ENCODE measurements at places on chromosomes 3 and 15.
A peak's percentile ranks its signal among the peaks of the same experiment; 100 is the strongest.

GRCh38 chr15:68537506-68537905 lies 41.3 kb upstream of the CORO2B start:
- no peak for DNase-seq

- DNase-seq, result no peak
Observed at GRCh38 chr3:15303728-15304127, 28.7 kb downstream of the SH3BP5 start.

GRCh38 chr15:82995938-82996337 lies 9.9 kb downstream of the RAMAC start:
- DNase-seq, result peak; percentile 38

DNA sequence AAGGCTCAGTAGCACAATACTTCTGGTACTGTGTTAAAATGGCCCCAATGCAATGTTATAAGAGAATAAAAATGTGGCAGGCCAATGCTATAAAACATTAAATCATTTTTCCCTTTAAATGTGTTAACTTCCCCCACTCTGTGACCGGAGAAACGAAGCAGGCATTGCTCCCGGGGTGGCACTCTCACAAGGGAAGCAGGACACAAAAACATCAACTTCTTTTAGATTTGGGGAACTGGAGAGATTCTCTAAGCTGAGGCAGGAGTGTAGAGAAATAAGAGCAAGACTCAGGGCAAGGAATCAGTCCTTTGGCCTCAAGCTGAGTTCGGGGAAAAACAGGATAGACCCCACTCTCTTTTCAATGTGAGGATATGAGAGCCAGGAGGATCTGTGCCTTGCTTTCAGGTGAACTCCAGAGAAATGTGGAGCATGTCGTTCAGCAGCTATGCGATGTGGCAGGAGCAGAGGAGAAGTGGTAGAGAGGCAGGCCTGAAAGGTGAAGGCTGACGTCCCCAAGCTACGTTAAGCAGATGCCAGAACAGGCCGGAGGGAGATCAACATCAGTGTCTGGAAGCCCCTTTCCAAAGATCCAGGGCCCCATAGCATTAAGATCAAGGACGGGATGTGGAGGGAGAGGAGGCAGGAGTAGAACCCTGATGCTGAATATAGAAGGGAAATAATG lies 160.2 kb downstream of the PLD1 start:
- DNase-seq, result no peak

GRCh38 chr15:65306551-65306950 lies 2.1 kb downstream of the RNU5B-1 start:
- no peak for DNase-seq

DNA sequence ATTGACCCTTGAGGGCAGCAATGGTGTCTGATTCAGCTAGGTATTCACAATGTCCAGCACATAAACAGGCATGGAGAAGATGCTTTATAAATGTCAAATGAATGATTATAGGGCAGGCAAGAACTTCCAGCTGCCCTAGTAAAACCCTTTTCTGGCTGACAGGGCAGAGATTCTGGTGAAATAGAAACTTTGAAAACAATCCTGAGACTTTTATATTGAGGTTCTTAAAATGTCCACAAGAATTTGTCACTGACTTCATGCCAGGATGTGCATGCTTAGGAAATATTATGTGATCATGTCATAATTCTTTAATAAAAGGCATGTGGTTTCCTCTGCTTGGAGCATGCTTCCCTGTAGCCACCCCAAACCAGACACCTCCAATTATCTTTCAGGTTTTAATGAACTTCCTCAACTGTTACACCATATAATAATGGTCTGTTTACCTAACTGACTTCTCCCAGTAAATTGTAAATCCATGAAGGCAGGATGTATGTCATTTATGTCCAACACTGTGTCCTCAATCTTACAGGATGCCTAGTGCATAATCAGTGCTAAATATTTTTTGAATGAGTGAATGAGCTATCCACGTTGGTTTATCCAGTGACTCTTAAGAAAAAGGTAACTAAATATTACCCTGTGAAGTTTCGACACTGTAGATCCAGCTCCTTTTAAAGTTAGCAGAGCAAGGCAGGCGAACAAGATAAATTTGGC lies 43.4 kb upstream of the CLRN1 start:
- no peak for DNase-seq

DNA sequence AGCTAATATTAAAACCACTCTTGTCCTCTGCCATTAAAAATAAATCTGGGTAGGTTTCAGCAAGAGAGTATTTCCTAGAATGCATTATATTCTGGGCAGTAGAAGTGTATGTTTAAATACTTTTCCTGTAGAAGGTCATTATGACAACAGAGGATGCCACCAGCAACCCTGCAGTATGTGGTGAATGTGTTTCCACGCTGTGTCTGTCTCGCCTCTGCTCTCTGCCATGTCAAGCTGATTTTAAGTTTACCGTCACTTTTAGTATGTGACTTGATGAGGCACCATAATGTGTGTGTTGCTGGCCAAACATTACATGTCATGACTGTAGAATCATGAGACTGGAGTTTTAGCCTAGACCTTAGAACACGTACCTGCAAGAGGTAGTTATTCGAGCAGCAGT lies 211.2 kb downstream of the LPP start:
- no peak for DNase-seq

GRCh38 chr15:40094156-40094555 lies 14.5 kb downstream of the BMF start:
- no peak for DNase-seq

GRCh38 chr3:183214277-183214612 lies 38.8 kb upstream of the B3GNT5 start:
- no peak for DNase-seq

DNA sequence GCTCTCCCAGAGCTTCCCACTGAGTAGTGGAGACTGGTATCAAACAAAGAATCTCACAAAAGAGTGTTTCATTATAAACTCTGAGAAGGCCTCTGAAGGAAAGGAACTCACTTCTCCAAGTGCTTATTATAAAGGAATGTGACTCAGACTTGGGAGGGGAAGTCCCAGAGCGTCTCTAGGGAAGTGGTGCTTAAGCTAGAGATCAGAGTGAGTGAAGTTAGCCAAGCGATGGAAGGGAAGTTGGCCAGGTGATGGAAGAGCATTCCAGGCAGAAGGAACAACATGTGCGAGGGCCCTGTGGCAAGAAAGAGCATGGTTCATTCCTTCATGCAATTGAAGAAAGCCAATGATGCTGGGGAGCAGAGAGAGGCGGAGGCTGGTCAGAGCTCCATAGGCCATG lies 2.3 kb downstream of the XYLB start:
- DNase-seq, result no peak

GRCh38 chr3:133209871-133210550 lies 171.8 kb downstream of the TMEM108 start:
- no peak for DNase-seq

GRCh38 chr3:174598885-174599439 lies 260.2 kb upstream of the NAALADL2 start:
- peak; percentile 7 for DNase-seq

DNA sequence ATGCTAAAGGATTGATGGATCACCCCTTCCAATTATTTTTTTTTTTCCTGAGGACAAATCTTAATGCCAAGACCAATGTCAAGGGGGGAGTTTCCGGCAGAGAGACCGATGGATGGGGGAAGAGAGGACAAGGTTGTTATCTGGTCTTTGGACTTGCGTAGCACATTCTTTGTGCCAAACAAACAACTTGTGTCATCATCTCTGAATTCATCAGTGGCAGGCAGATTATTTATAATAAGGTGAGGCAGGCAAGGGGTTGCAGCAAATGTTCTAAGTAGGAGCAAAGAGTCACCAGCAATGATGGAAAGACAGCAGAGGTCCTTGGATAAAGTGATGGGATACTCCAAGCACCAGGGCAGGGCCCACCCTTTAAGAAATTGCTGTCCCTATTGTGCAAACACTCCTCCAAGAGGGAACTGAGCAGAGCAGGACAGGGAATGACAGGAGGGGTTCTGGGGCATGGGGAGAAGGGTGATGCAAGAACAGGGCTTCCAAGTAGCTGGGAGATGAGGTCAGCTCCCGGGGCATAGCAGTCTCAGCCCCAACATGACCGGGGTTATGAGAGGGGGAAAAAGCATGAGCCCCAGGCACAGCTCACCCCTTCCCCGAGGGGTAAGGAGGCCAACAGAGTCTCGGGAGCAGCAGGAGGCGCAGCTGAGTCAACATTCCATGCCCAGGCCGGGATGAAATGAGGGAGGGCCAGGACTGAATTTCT lies 57.4 kb downstream of the ANXA2 start:
- DNase-seq, result peak; percentile 53

- no peak for DNase-seq
Observed at GRCh38 chr3:167251678-167252077, 128.4 kb downstream of the ZBBX start.

DNA sequence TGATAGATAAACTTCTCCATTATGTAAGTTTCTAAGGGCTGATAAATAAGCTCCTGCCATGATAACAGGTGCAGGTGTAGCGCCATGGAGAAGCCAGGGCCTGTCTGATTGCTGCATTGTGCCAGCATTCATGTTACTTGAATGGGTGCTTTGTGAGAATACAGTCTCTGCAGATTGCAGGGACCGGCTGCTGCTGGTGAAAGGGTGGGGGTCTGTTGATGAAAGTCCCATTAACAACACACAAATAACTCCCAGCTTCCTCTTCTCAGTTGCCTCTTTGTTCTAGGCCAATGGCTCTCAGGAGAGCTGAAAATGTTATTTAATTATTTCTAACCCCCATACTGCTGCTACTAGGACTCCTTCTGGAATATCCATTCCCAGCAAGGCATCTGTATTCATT lies 77.2 kb downstream of the RTP4 start:
- no peak for DNase-seq

DNA sequence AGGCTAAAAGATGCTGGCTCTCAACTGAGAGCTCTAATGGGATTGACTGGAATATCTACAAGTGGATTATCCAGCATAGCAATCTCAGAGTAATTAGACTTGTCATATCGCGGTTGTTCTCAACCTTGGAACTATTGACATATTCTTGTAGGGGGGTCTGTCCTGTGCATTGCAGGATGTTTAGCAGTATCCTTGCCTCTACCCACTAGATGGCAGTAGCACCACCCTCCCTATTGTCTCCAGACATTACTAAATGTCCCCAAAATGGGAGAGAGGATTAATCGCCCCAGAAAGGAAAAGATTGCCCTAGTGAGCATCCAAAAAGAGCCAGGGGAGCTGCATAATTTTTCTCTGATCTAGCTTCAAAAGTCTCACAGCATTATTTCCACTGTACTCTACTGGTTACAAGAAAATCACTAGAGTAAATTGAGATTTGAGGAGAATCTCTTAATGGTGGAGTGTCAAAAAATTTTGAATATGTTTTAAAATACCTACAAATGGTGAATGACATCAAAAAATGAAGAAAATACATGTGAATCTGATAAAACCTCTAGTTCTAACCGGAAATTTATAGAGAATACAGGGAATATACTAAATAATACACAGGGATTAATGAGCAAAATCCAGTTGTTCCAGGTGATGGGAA lies 388.2 kb upstream of the AGTR1 start:
- DNase-seq, result peak; percentile 73

DNA sequence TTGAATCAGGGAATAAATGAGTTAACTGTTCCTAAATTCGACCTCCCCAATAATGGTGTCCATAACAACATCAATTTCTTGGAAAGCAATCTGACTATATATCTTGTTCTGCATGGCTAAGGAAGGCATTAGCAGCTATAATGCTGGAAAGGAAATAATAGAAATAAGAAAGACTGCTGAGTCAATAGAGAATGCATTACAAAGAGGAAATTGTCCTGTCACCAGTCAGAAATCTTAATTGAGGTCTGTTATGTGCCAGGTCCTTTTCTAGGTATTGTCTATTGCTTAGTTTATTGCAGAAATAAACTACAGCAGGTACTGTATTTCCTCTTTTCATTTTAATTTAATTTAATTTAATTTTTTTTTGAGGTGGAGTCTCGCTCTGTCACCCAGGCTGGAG lies 5.9 kb upstream of the PPP1R2 start:
- no peak for DNase-seq

- DNase-seq, result no peak
Observed at GRCh38 chr15:88663141-88663621, 24.4 kb downstream of the ISG20 start.

DNA sequence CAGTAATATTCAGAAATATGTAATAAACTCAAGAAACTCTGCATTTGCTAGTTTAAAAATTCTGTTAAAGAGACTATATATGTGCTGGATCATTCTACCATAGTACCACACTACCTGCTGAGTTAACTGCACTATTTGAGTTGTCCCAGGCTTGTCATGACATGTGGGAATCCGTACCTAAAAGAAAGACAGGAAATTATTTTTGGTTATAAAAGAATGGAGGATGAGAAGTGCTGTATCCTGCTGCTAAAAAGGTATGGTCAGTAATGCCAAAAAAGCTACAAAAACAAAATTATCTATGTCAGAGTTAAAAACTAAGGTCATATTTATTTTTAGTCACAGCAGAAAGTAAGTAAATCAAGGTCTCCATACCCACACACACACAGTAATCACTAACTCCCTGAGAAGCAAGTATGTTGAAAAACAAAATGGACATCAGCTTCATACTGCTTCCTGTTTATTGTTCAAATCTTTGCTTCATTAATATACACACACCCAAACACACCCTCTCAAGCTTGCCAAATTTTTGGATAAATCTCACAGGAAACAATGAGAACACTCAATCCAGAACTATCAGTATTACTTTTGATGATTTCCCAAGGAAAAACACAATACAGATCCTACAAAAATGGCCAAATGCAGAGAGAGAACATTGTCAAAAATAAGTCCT lies 33.7 kb downstream of the DENND6A start:
- DNase-seq, result no peak

- no peak for DNase-seq
Observed at GRCh38 chr3:40754994-40755393, 230.2 kb downstream of the ZNF621 start.

DNA sequence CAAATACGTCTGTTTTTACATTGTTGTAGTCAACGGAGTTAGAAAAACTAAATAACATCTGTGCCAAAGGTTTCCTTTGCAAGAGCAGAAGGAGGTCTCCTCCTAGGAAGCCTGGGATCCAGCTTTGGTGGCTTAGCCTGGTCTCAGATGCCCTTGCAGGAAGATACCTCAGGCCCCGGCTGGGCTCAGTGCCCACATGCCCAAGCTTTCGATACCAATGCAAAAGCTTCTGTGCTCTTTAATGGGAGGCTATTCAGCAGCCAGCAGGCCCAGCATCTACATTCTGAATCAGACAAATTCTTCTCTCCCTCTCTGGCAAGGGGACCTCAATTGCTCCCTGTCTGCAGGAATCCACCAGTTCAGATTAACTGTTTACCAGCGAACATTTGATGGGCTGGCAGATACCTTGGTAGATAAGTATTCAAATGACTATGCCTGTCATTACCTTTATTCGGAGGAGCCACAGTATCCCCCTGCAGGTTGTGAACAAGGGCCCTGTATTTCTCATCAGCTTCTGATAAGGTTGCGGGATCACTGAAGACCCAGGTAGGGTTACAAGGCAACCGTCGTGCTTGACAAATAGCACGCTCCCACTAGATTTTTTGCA lies 180.1 kb upstream of the KBTBD8 start:
- peak; percentile 90 for DNase-seq
